ENCODE measurements at places on chromosomes 7 and 10. TPM values are rescaled to one million over a fixed set of nuclear protein-coding genes. Genes with fewer than 3 reads are reported as not detected.

The STK17A gene
- 11.7 TPM for polyA plus RNA-seq

The FAM237B gene
- polyA plus RNA-seq, result not detected

The RADIL gene
- polyA plus RNA-seq, result 2.8 TPM

The GNGT1 gene
- polyA plus RNA-seq, result not detected

The OAT gene
- 35.5 TPM for polyA plus RNA-seq

Measured in pancreas (tissue), 10 donors.